Ecto neural progenitor cell (in vitro differentiated cells): ENCODE measurements at places on chromosomes 1 and 21.

DNA sequence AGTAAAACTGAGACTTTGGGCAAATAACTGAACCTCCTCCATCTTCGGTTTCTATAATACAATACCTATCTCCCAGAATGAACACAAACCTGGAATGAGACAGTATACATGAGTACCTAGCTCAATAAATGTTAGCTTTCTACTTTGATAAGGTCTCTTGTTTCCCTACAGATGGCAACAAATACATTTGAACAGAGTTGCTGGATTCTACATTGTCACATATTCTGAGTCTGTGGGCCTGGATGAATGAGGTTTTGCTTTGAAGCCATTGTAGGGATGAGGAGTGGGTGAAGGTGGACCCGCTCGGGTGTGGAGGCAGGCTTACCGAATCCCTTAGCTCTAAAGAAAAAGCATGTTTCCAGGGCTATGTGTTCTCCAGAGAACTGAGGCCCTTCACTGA lies 13.9 kb upstream of the FYB2 start:
- no peak for DNase-seq

- no peak for DNase-seq
Measured at GRCh38 chr1:1755426-1755825, 22.8 kb downstream of the NADK start.

DNA sequence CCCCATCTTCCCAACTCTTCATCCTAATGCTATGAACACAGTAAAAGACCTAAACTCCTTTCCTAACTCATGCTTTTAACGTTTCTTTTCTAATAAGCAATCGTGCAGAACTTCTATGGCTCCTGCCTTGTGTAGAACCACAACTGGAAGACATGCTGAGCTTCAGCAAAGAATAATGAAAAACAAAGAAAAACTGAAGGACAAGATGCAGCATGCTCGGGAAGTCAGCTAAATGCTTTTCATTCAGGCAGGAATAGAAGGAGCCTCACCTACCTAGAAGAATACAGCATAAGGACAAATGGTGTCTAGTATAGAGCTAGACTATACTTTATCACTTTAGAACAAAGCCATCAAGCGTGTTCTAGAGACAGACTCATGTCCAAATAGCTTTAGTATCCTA lies 45.9 kb downstream of the LUZP1 start:
- DNase-seq = no peak

GRCh38 chr1:155083865-155084721 lies 5.5 kb downstream of the EFNA3 start:
- DNase-seq = no peak
